Inflammatory macrophage (primary cell): ENCODE measurements at places on chromosomes 2 and 18.

DNA sequence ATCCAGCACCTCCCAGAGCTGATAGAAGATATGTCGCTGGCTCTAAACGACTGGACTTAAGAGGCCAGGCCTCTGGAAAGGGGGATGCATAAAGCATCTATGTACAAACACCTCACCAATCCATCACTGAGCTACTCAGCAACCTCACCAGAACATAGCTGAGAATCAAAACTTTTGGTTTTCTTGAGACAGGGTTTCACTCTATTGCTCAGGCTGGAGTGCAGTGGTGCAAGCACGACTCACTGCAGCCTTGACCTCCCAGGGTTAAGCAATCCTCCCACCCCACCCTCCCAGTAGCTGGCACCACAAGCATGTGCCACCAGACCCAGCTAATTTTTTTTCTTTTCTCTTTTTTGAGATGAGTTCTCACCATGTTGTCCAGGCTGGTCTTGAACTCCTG, 62.9 kb upstream of the MSH6 start:
- DNase-seq: peak; percentile 42

DNA sequence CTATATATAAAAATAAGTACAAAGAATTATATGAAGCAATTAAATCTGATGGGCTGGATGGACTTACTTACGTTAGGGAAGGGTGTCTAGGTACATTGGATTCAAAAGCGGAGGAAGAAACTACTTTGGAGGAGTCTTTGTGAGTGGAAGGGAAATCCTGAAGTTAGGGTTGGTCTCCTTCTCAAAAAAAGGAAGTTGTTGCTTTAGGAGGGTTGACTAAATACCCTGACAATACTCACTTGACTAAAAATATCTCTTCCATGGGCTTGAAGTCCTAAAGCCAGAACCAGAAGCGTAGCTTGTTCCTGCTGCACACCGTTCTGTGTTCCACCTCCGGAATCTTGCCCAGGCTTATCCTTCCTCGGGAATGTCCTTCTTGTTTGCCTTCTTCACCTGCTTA, 143.3 kb upstream of the ZEB2 start:
- DNase-seq: peak; percentile 81

DNA sequence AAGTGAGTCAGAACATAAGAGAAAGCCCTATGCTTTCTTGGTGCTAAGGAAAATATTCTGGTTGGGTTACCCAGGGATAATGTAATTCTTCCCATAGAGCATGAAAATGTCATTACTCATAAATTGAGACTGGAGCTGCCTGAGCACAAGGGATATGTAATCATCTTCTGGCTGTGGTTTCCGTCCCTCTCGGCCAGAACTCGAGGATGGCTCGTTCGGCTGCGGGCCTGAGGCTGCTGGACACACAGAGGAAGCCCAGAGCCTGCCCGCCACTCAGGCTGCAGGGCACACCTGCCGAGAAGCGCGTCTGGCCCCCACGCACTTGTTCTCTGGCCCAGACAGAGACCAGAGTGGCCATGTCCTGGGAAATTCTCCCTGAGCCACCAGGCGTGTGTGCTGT, 104.9 kb downstream of the ASAP2 start:
- no peak for DNase-seq

GRCh38 chr18:47777626-47778025, 152.8 kb downstream of the SMAD2 start:
- peak; percentile 75 for DNase-seq

DNA sequence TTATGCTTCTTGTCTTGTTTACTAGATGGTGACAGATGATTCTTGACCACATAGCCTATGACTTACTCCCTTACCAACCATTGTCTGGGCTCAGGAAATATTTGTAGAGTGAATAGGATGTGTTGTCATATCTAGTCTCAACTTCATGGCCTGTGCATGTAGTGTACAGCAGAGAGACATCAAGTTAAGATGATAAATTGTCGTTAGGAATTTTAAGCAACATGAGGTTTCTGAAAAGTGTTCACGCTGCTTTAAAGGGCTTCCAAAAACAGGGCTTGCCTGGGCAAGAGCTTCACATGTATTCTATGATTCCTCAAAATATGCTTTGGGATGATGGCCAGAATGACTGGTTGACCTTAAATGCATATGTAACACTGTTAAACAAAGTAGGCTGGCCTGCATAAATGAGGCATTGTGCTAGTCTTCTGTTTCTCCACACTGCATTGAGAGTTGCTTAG, 424.0 kb downstream of the RND3 start:
- no peak for DNase-seq

DNA sequence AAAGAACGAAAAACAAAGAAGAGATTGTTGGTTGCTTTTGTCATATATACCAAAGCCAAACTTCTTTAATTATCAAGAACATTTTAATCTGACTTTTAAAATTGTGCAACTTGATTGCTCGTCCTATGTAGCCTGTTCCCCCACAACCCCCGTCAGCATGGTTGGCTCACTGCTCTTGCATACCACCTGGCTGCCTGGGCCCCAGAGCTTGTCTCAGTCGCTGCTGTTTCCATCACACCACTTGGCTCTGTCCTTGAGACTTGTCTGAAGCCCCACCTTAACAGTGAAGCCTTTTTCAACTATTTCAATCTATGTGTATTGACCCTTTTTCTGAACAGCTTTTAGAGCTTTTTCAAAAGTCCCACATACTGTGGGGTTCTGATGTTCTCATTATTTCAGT, 270.8 kb downstream of the ZNF407 start:
- DNase-seq: no peak

DNA sequence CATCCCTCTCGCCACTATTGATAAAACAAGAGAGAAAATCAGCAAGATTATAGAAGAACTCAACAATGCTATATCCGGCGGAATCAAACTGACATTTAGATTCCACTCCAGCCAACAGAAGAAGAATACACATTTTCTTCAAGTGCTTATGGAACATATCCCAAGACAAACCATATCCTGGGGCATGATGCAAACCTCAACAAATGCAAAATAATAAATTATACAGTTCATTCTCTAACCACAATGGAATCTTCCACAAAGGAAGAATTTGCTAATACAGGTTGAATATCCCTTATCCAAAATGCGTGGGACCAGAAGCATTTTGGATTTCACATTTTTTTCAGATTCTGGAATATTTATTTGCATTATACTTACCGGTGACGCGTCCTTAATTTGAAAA, 51.4 kb upstream of the YPEL5 start:
- DNase-seq: no peak

- no peak for DNase-seq
Measured at GRCh38 chr2:67046591-67046990, 350.5 kb upstream of the ETAA1 start.

- no peak for DNase-seq
Measured at GRCh38 chr2:3596901-3597417, 2.0 kb downstream of the COLEC11 start.
